Activated CD8-positive, alpha-beta memory T cell treated with anti-CD3 and anti-CD28 coated beads for 4 hours (primary cell): ENCODE measurements at places on chromosomes 16 and 17.

GRCh38 chr17:7880076-7880868, 8.3 kb upstream of the CHD3 start:
- no peak for DNase-seq

DNA sequence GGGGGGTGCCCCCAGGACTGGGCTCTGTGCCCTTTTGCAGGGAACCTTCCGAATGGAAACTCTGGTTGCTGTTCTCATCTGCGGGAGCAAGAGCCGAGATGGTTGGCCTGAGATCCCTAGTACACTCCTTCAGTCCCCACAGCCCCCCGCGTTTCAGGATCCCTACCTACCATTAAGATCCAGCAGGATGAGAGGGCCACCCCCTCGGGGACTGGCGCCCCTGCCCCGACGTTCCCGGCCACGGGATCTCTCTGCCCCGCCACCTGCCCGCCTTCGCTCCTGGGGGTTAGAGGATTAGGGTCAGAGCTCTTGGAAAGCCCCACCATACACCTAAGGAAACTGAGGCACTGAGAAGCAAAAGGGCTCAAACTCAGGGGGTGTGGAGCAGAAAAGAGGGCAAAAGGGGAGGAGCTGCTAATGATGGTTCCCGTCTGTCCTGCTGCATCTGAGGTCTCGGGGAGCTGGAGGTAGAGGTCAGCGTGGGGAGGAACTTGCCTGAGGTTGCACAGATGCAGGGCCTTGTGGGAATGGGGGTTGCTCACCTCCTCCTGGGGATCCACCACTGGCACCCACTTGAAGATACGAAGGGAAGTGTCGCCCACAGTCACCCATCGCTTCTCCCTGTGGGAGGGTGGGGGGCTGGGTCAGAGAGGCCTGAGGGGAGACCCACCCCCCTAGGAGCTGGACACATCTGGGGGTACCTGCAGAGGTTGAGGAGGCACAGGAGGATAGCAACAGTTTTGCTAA, 1.0 kb downstream of the BCL7C start:
- DNase-seq, result no peak

GRCh38 chr17:18278867-18279266, 18.4 kb downstream of the MIEF2 start:
- DNase-seq, result no peak

- no peak for DNase-seq
Measured at GRCh38 chr17:69501591-69502468, 87.3 kb downstream of the MAP2K6 start.
